ENCODE measurements at places on chromosomes 2 and 18.
A peak's percentile ranks its signal among the peaks of the same experiment; 100 is the strongest.

DNA sequence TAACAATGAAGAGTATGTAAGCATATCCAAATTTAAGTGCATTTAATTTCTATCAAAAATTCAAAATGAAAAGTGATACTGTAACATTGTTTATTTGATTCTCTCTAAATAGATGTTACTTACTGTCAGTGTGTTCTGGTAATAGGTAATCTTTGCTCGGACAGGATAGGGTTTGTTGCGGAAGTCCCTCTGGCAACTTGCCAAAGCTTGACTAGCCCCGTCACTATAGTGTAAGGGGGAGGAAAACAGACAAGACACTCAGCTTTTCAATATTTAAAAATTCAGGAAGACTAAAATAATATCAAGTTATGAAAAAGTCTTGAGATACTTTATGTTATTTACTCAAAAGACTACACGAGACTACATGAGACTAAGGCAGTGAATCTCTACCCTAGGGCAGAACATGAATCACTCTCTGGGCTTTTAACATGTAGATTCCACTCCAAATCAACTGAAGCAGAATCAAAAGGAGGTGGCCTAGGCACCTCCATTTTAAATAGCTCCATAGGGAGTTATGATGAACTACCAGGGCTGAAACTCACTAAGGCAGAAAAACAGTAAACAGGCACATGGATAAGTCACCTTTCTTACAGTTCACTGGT, 5.9 kb downstream of the LMAN1 start:
- DNase-seq: no peak

DNA sequence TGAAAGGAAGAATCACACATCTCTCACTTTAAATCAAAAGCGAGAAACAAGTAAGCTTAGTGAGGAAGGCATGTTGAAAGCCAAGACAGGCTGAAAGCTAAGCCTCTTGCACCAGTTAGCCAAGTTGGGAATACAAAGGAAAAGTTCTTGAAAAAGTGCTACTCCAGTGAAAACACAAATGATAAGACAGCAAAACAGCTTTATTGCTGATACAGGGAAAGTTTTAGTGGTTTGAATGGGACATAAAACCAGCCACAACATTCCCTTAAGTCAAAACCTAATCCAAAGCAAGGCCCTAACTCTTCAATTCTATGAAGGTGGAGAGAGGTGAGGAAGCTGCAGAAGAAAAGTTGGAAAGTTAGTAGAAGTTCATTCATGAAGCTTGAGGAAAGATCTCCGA, 28.0 kb downstream of the LIMS1 start:
- no peak for DNase-seq

DNA sequence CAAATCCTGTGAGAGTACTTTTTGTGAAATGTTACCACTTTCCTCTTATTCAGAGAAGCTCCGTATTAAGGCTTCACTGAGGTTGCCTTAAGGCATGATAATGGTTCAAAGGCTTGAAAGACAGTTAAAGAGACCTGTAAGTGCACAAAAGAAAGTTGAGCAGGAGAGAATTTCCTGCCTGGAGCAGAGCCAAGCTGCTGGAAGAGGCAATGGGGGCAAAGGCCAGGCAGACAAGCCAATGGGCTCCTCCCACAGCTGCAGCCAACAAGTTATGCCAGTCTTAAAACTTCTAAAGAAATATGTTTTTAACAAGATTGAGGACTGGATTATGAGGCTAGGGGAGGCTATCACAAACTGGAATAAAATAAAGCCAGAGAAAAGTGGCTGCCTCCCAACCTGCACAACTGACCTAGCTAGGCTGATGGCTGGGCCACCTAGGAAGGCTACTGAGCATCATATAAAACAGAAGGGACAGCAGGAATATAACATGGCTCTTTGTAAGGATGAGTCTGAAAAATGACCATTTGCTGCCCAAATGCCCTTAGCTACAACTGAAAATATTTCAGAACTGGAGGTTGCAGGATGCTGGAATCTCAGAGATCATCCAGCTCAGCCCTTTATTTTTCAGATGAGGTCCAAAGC, 2.1 kb downstream of the IL1B start:
- DNase-seq: no peak

DNA sequence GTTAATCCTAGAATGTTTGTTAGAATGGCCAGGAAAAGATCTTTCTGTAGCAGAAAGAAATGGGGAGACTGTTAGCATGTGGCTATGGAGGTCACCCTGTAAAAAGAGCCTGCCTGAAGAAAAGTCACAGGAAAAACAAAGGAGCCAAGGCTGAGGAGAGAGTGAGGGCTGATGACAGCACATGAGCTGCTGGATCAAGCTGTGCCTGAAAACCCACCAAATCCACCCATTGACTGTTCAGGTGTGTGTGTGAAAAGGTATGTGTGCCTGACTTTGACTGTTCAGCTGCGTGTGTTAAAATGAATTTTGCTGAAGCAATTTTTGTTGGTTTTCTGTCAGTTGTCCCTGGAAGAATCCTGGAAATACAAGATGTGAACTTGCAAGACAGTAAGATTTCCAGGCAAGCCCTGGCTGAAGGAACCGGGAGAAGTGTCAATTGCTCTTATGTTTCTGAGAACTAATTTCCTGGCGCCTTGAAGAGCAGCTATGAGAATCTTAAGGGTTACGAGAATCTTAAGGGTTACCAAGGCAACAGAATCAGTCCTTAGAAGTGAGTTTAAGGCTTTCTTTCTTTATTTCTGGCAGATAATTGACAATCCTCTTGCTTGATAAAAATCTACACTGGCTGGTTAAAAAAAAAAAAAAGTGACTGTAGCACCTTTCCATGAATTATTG, 73.0 kb upstream of the LGALSL start:
- DNase-seq: no peak

GRCh38 chr2:48315896-48316194, 214.1 kb upstream of the STON1 start:
- DNase-seq: peak; percentile 25

- no peak for DNase-seq
Observed at GRCh38 chr18:40883271-40883670, 1071.8 kb upstream of the PIK3C3 start.

- no peak for DNase-seq
Observed at GRCh38 chr2:168841445-168841844, 39.0 kb downstream of the NOSTRIN start.

DNA sequence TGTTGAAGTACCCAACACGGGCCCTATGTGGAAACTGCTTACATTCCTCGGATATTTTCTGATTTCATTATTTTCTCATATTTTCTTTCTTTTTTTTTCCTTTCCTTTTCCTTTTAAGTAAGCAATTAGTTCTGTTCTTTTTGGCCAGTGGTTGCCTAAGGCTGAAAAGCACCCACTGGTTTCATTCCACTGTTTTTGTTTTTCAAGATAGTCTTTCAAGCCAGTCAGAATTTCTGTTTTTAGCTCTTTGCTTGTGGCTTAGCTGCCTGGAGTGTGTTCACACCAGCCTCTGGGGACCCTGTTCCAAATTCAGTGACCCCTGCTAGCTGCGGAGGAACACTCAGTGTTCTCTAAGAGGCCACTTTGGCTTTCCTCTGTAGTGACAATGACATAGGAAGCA, 73.6 kb downstream of the NRP2 start:
- DNase-seq: no peak

GRCh38 chr18:48521723-48522122, 17.1 kb upstream of the CTIF start:
- no peak for DNase-seq

- no peak for DNase-seq
Observed at GRCh38 chr2:106975641-106976040, 89.7 kb upstream of the ST6GAL2 start.

DNA sequence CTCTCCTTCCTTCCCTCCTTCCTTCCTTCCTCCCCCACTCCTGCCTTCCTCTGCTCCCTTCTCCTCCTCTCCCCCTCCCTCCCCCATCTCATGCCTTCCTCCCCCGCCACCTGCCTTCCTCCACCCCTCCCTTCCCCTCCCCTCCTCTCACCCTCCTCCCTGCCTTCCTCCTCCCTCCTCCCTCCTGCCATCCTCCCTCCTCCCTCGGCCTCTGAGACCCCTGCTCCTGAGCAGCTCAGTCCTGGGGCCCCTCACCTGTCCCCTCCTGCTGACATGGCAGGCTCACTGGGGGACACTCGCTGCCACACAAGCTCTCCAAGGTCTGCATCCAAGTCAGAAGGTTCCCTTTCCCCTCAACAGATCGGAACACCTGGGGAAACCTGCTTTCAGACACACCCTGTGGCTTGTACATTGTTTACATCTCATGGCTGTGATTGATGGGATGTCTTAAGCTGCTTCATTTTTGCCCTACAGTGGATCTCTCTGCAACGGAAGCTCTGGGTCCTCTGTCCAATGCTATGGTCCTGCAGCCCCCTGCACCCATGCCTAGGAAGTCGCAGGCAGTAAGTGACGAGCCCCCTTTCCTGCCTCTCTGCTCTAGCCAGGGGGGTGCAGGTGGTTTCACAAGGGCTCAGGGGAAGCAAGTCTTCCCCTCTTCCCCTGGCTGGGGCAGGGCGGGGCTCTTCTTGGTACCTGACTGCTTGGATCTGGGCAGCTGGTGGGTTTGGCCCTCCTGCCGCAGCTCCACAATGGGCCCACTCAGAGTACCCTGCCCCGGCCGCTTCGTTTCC, 22.9 kb downstream of the ITGB1BP1 start:
- no peak for DNase-seq

- no peak for DNase-seq
Observed at GRCh38 chr2:28904802-28905457, 10.5 kb downstream of the WDR43 start.

DNA sequence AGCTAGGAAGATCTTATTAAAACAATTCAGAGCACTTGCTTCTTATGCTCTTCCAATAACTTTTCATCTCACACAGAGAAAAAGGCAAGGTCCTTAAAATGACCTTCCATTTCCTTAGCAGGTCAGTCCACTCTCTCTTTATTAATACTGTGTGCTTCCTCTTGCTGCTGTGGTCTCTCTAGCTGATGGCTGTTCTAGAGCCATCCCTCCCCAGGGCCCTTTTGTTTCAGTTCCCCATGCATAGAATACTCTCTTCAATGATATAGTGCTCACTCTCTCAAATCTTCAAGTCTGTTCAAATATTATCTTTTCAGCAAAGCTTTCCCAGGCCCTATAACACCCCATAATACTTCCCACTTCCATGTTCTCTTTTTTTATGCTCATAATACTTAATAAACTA, 469.3 kb downstream of the METTL4 start:
- no peak for DNase-seq

GRCh38 chr2:118986738-118987137, 44.7 kb downstream of the MARCO start:
- DNase-seq: no peak

DNA sequence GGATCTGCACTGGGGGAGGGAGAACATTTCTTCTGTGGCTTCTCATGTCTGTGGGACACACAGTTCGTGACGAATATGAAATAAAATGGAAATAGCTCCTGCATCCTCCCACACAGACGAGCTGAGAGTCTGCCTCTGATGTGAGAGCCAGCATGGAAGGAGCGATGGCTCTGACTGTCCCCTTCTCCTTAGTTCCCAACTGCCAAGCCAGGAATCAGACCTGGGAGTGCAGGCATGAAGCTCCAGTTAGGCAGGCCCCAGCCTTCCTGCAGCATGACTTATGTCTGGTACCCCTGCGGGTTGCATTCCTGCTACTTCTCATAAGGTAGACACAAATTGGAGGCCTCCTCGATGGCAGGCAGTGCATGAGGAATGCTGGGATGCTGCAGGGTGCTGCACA, 56.2 kb downstream of the PRKCE start:
- DNase-seq: no peak

DNA sequence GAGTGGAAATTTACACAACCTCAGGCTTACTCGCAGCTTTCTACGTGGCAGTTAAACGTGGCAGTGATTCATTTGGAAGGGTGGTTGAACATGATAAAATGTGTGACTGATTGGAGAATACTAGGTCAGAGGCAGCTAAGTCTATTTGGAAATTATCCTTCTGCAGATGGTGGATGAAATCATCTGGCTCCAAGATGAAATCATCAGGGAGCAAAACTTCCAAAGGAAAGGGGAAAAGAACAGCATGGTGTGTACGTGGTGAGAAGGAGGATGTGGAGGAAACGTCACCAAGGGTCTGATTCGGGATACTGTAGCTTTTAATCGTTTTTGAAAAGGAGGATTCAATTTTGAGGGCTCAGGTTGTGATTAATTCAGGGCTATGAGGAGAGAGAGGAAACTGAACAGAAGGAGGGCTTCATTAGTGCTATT, 47.9 kb downstream of the COL3A1 start:
- DNase-seq: no peak
